ENCODE measurements at places on chromosomes 2 and 18.

GRCh38 chr18:75244351-75245313 lies 34.0 kb downstream of the TSHZ1 start:
- no peak for DNase-seq

- DNase-seq: no peak
These were observed 63.3 kb upstream of the TTC27 start for GRCh38 chr2:32564417-32565035.

- no peak for DNase-seq
These were observed 16.2 kb upstream of the MREG start for GRCh38 chr2:216029416-216030129.

DNA sequence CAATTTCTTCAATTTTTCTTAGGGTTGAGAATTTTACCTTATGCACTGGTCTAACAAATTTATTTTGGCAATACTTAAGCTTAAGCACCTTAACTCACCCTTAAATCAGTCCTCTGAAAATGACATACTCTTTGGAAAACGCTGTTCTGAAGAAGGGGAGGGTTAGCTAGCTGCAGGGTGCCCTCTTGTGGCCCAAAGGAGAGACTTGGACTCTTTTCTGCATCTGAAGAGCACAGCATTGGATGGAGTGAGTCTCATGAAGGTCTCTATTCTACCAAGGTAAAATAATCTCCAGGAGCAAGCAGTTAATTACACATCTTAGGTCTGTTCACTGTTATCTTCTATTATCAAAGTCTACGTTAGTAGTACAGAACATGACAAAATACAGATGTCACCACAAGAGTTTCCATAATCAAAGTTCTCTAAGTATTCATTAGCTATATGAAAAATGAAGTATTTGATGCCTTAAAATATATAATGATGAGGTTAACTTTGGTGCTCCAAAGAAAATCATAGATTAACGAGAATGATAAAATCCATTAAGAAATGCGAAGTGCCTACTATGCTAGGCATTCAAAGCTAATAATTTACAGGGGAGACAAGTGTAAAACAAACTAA lies 24.4 kb downstream of the PUM2 start:
- no peak for DNase-seq

DNA sequence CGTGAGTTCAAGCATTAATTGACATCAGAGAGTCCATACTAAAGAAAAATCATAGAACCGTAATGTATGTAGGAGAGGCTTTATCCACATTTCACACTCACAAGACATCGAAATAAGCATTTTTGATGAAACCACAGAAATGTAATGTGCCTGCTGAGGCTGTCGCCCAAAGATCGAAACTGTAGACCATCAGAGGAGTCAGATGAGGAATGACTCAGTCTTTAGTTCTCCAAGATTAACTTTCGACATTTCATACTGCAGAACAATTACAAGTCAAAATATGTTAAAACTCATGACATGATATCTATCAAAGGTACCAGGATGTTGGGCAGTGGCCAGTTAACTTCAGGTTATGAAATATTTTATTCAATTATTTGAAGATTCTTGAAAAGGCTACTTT lies 79.6 kb downstream of the RAB31 start:
- DNase-seq: no peak

GRCh38 chr2:163621445-163622004 lies 114.3 kb downstream of the FIGN start:
- DNase-seq: no peak

GRCh38 chr2:63192169-63192888 lies 141.7 kb downstream of the OTX1 start:
- DNase-seq: peak; percentile 32

- DNase-seq: no peak
These were observed 463 bp upstream of the DNAJB2 start for GRCh38 chr2:219278655-219279150.

GRCh38 chr2:120352696-120353590 lies 7.0 kb downstream of the INHBB start:
- DNase-seq: no peak

DNA sequence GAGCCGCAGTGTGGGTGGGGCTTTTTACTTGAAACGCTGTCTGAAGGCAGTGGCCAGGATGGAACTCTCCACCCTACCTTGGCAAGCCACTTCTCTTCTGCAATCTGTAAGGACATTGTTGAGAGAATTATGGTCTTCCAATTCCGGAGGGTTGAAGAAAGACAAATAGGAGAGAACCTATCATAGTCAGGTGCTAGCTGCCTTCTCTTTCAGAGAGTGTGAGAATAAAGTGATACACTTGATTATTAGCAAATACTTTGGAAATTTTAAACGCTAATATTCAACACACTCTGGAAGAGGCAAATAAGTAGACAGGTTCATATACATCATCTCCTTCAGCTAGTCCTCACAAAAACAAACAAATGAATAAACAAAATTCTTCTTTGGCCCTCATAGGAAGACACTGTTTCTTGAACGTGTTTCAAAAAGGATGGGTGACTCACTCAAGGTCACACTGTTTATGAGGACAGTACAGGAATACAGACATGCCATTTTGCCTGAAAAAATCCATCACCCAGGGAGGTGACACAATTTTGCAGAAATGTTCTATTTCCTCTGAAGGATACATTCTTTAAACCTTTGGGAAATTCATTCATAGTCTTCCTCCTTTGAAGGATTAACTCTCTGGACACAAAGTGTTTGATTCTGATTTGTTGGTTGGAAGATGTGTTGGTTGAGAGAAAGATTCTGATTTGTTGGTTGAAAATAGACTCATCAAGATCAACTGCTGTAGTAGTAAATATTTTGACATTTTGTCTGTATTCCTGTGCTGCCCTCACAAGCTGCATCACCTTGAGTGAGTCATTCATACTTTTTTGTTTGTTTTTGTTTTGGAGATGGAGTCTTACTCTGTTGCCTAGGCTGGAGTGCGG lies 2.2 kb upstream of the IL1RN start:
- no peak for DNase-seq

DNA sequence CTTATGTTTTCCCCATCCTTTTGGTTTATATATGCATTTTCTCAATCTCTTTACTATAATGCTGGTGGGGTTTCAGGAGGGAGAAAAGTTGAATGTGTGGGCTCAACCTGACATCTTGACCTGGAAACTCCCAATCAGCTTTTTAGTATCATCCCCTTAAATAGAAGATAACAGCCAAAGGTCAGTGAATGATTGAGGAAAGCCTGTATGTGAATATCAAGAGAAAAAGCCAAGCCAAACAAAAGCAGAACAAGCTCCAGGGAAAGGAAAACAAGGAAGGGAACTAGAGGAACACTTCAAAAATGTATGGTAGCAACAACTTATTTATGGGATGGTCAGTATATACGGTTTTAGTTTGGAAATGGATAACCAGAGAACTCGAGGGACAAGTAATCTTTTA lies 28.3 kb upstream of the ATOH8 start:
- DNase-seq: no peak

DNA sequence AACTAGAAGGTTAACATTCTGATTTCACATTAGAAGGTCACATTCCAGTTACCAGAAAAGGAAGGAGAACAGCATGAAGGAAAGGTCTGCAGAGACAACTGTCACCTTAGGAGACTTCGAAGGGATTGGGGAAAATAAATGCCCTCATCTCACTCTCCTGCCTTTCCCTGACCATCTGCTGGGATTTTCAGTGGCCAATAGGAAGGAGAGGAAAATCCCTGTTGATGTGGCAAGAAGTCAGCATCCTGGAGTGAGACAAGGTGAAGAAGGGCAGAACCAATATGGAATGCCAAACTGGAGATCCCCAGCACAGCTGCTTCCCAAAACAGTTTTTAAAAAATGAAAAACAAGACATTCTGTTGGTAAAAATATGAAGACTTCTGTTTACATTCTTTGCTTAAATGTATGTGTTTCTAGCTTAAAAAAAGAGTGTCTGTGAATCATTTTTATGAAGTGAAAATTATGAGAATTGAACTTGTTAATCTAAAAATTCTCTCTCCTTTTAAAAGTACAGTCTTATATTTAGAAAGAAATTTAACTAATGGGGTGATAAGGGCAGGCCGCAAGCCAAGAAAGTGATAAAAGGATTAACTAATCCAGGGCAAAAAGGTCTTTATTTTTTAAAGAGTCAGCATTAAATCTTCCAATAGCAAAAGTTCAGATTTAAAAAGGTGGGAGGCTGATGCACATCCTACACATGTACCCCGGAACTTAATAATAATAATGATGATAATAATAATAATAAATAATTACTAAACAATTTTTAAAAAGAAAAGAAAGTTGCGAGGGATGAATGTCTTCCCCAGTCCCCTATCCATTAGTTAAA lies 160.6 kb upstream of the DOK6 start:
- DNase-seq: no peak

- DNase-seq: no peak
These were observed 1131.7 kb upstream of the LRRTM1 start for GRCh38 chr2:81436256-81436655.

GRCh38 chr2:216006164-216006663 lies 7.1 kb downstream of the MREG start:
- DNase-seq: no peak

DNA sequence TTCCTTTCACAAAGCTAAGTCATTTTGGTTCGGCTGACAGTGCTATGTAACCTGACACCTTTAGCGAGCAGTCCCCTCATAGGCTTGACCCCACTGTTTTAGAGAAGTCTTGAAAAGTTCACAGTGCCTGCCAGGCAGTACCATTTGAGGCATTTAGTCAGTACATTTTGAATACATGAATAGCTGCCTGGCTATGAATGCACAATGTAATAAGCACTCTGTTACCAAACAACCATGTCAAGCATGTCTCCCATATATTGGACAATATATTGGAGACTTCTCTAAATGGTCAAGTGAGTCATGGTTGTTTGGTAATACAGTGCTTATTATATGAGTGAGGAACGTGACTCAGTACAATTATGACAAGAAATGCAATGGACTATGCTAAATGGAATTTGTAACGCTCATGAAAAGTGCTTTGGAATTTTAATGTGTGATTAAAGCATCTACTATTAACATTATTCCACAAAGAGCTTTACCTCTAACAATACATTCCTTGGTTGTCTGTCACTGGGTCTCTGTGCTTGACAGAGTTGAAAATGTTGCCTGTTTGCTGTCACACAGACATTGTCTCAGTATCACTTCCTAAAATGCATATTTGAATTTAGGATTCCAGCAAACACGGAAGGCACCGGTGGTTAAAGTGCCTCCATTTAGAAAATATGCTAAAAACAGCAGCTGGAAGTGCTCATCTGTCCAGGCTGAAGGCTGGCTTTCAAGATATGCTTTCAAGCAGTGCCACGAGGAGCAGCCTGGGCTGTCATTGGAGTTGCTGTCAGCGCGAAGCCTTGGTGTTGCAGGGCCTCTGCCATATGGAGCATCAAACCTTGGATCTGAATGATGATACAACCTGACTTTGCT lies 458.6 kb downstream of the FBXO15 start:
- no peak for DNase-seq

GRCh38 chr2:128317181-128317898 lies 1.3 kb downstream of the HS6ST1 start:
- DNase-seq: no peak

- DNase-seq: no peak
These were observed 683 bp upstream of the ENOSF1 start for GRCh38 chr18:713135-713490.

GRCh38 chr2:111239107-111239506 lies 118.4 kb downstream of the BCL2L11 start:
- no peak for DNase-seq

GRCh38 chr2:212536817-212537725 lies 1.5 kb downstream of the ERBB4 start:
- no peak for DNase-seq

DNA sequence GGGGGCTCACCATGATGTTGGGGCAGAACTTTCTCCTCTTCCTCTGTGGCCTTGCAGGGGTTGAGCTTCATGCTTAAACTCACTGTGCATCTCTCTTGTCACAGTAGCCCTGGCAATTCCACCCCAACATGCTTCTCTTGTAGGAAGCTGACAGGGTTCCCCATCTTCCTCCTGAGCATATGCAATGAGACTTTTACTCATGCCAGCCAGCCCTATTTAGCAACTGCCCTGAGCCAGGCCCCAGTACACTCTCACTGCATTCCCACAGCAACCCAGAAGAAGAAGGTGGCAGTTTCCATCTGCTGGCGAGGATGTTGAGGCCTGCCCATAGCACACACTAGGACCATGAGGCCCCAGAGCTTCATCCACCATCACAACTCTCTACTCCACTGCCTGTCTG lies 72.2 kb upstream of the TEX51 start:
- no peak for DNase-seq

GRCh38 chr18:22915337-22915736 lies 17.8 kb upstream of the RBBP8 start:
- no peak for DNase-seq

DNA sequence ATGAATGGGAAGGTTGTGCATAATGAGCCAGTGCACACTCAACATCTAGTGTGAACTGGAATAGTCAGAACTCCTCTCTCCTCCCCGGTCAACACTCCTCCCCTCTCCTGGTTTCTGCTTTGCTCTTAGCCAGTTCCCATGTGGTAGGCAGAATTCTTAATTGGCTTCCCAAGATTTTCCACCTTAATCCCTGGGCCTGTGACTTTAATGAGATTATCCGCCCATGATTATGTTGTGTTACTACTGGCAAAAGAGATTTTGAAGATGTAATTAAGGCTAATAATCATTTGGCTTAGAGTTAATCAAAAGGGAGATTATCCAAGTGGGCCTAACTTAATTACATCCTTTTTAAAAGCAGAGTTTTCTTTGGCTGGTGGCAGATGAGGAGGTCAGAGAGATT lies 34.2 kb upstream of the REV1 start:
- no peak for DNase-seq

DNA sequence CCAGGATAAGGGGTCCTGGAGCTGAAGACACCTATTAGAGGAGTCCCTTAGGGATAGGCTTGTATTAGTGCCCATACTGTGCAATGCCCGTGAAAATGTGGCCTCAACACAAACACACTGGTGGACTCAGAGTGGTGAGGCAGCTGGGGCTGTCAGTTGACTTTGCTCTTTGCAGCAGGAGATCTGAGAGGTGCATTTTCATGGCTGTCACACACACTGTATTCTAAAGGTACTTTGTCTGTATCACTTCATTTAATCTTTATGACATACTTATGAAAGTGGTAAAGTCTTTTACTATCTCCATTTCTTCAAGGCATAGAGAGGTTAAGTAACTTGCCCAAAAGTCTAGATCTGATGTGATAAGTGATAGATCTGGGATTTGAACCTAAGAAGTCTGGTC lies 55.1 kb upstream of the GCFC2 start:
- DNase-seq: no peak

GRCh38 chr18:23539911-23540525 lies 36.7 kb downstream of the RMC1 start:
- DNase-seq: no peak

- no peak for DNase-seq
These were observed 59.4 kb upstream of the TMEM17 start for GRCh38 chr2:62565309-62565908.

DNA sequence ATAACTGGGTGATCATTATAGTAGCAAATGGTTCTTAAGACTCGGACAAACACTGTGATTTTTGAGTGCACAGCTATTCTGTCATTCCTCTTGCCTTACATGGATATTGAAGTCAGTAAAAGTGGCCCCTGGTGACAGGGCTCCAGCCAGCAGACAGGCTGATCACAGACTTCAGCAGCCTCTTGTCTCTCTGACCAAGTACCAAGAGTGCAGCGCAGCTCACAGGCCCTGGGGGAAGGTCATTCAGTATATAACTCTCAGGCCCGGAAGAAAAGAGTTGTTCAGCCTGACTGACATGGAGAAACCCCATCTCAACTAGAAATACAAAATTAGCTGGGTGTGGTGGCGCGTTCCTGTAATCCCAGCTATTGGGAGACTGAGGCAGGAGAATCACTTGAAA lies 202.6 kb downstream of the HRH4 start:
- DNase-seq: no peak

Data from NCI-H187 treated with DMSO at 0.1 percent for 48 hours (cell line).